Left hindlimb (tissue), 1 donor: ENCODE measurements at places on chromosomes 3 and 15.

DNA sequence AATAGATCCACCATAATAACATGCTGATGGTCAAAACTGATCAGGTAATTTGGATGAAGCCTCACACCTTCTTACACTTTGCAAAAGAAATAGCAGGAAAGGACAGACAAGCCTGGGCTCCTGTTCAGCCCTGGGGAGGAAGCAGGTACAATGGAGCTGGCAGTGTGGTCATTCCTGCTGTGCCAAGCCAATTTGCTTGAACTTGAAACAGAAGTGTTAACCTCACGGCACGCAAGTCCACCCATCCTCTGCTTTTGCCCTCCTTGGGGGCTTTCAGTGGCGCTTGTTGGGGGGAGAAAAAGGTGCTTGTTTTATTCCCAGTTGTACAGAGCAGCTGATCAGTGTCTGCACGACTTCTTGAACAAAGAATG lies 36.8 kb upstream of the RFTN1 start:
- no peak for DNase-seq

- peak; percentile 74 for DNase-seq
Measured at GRCh38 chr3:53845103-53845880, 927 bp downstream of the CHDH start.

DNA sequence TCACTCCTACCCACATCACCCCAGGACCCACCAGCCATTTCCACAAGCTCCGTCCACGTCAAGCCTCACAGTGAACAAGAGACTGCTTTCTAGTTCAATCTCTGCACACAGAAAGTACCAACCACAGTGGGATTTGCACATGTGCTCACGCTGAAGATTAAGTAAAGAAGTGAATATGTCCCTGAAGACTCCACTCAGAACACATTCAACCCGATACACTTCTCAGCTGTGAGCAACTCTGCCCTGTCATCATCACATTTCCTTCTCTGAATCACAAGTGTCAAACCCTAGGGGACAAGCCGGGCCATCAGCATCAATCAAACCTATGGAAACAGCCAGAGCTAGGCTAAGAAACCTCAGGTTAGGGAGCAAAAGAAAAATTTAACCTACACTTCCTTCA lies 1.9 kb downstream of the STIMATE start:
- no peak for DNase-seq

DNA sequence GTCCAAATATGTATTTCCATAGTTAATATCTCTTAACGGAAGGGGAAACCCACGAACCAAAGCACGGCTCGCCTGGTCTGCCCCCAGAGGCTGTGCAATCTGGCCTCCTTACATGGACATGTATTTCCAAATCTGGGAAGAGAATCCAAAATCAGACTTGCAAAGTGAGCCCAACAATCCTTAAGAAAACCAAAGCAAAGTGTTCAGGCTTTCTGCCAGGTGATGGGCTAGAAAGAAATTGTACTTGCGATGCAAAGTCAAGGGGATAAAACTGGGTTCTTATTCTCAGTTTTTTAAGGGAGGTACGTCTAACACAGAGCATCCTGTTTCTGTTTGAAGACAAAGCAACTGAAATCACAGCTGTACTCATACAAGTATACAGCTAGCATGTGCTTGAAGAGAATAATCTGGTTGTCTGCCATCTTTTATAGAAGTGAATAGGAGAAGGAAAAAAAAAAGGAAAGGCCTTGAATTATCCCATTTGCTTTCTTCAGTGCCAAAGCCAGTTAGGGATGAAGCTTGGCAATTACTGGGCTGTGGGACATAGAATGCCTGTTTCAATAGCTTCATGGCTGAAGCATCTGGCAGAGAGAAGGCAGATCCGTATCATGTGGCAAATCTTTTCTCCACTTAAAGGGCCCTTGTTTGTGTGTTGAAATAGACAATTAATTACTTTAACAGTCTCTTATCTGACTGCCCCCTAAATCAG lies 48.4 kb downstream of the LRIG1 start:
- peak; percentile 67 for DNase-seq

DNA sequence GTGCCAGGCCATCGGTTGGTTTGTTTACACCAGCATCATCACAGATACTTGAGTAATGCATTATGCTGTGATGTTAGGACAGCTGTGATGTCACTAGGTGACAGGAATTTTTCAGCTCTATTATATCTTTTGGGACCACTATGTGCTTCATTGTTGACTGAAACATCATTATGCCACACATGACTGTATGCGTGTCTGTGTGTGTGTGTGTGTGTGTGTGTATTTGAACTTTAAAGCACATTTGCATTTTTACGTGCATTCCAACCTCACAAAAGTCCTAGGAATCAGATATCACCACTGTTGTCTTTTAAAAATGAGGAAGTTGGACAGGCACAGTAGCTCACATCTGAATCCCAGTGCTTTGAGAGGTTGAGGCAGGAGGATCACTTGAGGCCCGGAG lies 223.0 kb downstream of the TBL1XR1 start:
- no peak for DNase-seq

DNA sequence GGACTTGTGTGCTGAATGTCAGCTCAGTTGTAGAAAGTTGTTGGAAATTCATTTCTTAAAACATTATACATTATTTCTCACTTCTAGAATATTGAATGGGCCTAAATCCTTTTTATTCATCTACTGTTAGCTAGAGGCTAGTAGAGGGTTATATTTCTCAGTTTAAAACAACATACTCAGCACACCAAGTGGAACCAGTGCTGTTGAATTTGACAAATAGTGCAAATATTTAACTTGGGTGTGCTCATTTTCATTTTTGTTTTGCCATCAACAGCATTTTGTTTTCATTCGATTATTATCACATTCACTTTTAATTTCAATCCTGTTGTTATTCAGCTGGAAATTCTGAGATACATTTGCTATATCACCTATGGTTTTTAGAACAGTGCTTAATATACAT lies 269.4 kb upstream of the PEX5L start:
- no peak for DNase-seq

DNA sequence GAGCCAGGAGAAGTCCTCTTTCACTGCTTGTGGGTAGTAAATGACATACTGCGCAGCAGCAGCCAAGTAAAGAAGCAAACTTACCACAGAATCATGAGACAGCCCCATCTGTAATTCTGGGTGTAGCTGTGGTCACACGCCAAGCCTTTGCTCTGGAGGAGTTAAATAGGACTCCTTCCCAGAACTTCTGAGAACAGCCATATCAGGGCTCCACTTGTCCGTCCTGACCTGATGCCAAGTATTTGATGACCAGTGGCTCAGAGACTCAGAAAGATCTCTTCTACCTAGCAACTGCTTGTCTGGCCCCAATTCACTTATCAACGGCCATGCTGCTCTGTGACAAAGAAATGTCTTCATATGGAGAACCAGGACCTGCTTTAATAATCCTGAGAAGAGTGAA lies 20.6 kb upstream of the GOLIM4 start:
- peak; percentile 72 for DNase-seq

- no peak for DNase-seq
Measured at GRCh38 chr15:26525096-26525495, 247.8 kb downstream of the GABRB3 start.

- no peak for DNase-seq
Measured at GRCh38 chr15:69410248-69410874, 3.8 kb upstream of the KIF23 start.

DNA sequence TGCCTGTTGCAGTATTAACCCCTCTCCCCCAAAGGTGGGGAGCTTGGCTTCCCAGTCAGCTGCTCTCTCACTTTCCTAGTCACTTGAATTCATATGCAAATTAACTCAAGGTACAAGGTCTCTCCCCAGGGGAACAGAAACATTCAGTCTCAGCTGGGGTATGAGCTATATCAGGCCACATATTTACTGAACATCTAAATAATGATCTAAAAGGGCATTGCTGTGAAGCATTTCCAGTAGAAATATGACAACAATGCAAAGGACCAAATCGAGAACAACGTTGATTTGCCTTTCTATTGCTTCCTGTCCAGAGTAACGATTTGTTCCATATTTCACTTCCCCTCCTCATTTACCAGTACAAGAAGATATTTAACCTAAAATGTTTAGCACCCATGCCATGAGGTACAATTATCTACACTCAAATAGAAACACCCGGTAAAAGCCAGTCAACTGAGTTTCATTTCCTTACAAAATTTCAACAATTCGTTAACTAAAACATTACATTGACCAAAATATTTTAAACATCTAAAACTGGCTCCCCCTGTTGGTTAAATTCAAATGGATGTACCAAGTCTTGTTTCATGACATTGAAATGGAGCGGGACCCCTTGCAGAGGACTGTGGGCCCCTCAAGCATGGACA lies 36.5 kb upstream of the KLHL6 start:
- DNase-seq: no peak

GRCh38 chr3:139975594-139976365 lies 40.8 kb downstream of the CLSTN2 start:
- no peak for DNase-seq

DNA sequence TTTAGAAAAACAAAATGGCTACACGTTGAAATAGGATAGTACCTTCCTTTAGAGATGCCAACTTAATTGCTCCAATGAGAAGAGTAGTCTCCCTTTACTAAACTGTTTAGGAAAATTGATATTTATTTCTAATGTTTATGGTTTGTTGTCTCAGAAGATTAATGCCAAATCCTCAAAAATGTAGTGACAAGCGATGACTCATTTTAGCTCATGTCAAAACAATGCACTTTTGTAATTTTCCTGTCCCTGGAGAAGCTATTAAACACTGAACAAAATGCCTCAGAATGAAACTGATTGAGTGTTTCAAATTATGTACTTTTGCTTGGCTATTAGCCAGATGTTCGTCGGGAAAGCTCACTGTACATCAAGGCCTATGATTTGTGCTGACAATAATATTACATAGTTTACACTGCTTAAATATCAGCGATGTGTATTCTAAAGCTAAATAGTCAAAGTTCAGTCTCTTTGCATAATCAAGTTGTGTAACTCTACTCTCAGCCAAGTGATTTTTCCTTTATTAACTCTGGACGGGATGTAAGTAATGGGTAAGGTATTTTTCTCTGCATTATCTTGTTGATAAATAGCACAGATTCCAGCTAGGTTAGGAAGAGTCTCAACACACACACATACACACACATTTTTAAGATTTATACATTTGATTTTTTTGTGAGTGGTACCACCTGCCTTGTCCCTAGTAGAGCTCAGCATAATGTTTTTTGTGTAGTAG lies 83.7 kb downstream of the CMSS1 start:
- no peak for DNase-seq

- DNase-seq: no peak
Measured at GRCh38 chr3:151789853-151790463, 24.0 kb upstream of the AADAC start.

GRCh38 chr15:84598250-84598649 lies 2.6 kb upstream of the ZSCAN2 start:
- DNase-seq: no peak

GRCh38 chr15:40927873-40928806 lies 1.0 kb upstream of the DLL4 start:
- no peak for DNase-seq

GRCh38 chr3:123586131-123586530 lies 1.3 kb upstream of the HACD2 start:
- DNase-seq: peak; percentile 49

DNA sequence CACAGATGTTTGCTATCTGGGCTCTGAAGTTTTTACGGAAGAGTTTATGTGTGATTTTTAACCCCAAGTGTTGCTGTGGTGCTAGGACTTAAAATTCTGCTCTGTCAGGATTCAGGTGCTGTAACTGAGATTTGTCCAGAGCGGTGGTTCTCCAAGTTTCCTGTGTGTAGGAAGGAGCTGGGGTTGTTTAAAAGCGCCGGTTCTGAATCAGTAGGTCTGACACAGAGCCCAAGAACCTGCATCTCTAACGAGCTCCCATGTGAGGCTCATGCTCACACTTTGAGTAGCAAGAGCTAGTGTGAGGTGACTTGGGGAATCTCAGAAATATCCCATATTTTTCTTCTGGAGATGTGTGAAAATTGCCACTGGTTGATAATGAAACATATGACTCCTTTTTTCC lies 325.5 kb downstream of the SATB1 start:
- no peak for DNase-seq
